Upper lobe of right lung (tissue), 1 donor: ENCODE measurements at places on chromosomes 4 and X.

DNA sequence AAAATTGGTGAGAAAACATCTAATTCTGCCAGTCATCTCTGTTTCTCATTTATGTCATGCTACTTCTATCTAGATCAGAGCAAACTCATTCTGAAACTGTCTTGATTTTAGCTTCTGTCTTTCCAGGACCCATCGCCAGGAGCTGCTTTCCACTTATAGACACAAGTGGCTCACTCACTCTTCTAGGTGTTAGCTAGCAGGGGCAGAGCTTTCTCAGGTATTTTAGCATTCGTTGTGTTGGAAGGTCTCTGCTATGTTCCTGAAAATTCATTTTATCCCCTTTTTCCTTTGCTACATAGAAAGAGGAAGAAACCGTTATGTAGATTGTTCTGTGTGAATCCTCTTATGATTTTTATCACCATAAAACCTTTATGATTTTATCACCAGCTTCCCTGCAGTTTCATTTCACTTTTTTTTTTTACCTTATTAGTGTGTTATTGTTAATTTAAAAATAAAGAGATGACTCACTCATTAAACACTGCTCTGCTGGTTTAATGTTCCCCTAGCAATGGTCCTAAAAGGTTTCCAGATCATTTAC is 246.6 kb upstream of the AADAT start:
- no peak for DNase-seq

- DNase-seq, result no peak
These were observed 52.2 kb downstream of the DCUN1D4 start for GRCh38 chr4:51895158-51895557.

DNA sequence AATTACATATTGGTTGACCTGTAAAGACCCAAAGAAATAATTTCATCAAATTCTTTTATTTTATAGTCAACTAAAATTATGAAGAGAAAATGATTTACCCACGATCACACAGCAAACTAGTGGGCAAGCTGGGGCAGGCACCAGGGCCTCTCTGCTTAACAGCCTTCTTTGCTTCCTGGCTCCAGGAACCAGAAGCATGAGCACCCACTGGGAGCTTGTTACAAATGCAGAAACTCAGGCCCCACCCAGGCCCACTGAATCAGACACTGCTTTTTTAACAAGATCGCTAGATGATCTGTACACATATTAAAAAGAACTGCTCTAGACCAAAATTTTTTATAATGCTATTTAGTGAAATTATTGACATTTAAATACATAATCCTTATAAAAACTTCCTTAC is 95.0 kb downstream of the GEMIN8 start:
- no peak for DNase-seq

GRCh38 chr4:56389558-56389957 is 2.3 kb upstream of the AASDH start:
- no peak for DNase-seq

- no peak for DNase-seq
These were observed 306.7 kb downstream of the GBA3 start for GRCh38 chr4:22999419-22999818.

- DNase-seq, result no peak
These were observed 373.1 kb downstream of the GABRG1 start for GRCh38 chr4:45750721-45751120.

DNA sequence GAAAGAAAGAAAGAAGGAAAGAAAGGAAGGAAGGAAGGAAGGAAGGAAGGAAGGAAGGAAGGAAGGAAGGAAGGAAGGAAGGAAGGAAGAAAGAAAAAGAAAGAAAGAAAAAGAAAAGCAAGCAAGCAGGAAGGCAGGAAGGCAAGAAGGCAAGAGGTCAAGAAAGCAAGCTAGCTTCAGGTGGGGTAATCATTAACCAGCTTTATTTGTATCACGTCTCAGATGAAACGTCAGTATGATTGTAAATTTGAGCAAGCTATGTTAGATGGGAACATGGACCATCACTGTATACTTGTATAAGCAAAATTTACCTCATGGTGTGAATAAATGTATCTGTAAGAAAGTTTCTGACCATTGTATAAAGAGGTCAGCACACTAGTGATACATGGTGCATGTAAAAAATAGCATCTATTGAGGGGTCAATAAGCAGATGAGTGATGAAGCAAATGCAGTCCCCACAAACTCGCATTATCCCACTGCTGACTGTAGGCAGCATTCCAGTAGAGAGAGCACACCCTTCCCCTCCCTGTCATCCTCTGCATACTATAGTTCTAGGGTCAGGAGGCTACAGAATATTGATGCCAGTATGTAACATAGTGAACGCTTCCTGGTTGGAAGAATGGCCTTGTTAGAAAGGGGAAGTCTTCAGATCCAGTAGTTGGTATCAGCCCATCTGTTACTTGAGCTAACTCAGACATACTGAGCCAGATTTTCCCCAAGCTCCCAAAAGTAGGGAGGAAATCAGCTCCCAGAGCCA is 16.5 kb upstream of the KLHL34 start:
- DNase-seq, result no peak

GRCh38 chr4:62619971-62620370 is 1419.8 kb downstream of the ADGRL3 start:
- DNase-seq, result no peak

DNA sequence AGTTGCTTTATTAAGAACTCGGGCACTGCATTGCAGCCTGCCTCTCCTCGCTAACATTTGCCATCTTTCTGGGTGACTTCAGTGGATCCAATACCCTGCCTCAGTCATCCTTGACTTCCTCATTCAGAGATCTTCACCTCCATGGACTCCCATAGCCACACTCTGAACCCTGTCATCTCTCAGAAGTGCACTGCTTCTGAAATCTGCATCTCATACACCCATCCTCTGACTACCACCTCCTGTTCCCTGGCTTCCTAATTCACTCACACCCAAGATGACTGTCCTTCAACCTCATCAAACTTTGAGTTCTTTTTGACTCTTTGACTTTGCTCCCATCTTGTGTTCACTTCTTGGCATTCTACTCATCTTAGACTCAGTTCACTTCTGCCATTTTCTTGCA is 25.3 kb upstream of the CYBB start:
- no peak for DNase-seq

DNA sequence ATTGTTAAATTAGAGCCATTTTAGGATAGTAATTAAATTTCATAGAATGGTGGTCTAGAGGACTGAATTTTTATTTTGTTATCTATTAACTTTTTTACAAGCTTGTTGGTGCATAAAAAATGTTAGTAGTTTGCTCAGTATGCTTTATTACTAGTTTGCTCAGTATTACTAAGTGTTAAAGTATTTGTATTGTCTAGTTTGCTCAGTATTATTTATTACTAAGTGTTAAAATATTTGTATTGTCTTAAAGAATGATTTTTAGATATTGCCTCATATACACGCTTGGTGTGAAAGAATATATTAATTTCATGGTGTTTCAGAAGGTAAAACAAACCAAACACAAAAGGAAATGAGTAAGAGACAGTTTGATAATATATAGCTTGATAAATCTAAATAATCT is 268.4 kb upstream of the MAGEB18 start:
- DNase-seq, result no peak
